Kidney epithelial cell (primary cell): ENCODE measurements at places on chromosomes 2 and 18.

DNA sequence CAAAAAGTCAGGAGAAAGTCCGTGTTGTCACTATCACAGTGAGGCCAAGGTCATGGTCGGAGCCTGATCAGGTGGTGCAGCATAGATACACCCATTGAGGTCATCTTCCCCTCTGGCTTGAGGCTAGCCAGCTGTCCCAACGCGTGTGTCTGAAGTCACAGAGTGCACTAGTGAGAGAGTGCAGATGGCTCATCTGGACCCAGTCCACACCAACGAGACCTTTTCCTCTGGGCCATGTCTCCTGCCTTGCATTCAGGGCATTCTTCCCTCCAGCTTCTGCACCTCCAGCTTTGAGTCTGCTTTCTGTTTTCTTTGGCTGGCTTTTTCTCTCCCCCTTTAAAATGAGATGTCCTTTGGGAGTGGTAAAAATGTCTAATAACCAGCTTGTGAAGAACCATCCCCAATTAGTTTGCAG, 146.9 kb downstream of the TDRD15 start:
- no peak for DNase-seq

DNA sequence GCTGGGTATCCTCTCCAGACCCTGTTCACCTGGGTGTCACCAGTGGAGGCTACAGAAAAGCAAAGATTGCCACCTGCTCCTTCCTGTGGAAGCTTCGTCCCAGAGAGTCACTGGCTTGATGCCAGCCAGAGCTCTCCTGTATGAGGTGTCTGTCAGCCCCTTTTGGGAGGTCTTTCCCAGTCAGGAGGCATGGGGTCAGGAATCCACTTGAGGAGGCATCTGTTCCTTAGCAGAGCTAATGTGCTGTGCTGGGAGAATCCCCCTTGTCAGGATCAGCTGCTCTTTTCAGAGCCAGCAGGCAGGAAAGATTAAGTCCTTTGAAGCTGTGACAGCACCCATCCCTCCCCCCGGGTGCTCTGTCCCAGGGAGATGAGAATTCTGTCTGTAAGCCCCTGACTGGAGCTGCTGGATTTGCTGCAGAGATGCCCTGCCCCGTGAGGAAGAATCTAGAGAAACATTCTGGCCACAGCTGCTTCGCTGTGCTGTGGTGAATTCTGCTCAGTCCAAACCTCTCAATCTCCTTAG, 121.8 kb downstream of the GPR39 start:
- no peak for DNase-seq

- no peak for DNase-seq
Measured at GRCh38 chr2:29189052-29189451, 73.8 kb downstream of the CLIP4 start.

DNA sequence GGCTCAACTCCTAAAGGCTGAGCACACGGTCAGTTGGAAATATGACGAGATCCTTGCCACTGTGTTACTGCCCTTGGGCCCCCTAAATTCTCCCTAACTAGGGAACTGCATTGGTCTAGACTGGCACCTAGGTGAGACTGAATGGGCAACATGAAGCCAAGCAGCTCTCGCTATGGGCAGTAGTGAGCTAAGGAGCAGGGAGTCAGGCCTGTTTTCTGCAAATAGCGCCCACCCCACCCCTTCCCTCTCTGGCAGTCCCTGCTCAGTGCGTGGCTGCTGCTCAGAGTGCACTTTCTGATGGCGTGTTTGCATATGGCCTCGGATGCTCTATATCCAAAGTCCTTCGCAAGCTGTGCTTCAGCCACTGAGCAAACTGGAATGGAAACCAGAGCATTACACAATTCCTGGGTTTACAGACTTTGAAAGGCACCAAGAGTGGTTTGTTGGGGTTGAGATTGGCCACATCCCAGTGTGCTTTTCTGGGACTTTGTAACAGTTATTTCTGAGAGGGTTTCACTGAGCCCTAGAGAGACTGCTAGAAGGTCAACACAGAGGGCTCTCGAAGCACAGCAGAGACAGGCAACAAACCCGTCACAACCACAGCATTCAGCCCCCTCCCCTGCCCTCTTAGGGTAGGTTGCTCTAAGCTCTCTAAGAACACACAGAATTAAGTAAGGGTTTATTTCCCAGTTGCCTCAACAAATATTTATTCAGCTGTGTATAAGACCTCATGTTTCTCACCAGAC, 419.9 kb downstream of the STK39 start:
- no peak for DNase-seq

- no peak for DNase-seq
Measured at GRCh38 chr2:104344985-104345384, 508.9 kb upstream of the POU3F3 start.

GRCh38 chr2:235449568-235449967, 44.3 kb upstream of the AGAP1 start:
- no peak for DNase-seq

GRCh38 chr2:201233812-201234662, 26.3 kb upstream of the CASP8 start:
- no peak for DNase-seq

DNA sequence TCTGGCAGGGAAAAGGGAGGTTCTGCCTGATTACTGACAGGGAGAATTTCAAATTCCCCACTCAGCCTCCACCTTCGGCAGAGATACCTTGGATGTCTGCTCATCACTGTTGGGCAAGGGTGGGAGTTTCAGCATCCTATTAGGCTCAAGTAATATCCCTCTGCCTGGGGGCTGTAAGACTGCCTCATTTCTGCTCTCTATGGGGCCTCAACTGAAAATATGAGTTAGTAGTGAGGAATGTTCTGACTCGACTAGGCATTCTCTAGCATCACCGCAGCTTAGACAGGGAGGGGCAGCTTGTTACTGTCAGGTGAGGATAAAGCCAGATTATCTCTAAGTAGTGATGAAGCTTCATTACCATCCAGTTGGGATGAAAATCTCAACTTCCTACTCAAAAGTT, 87.7 kb upstream of the LRP1B start:
- DNase-seq = no peak

DNA sequence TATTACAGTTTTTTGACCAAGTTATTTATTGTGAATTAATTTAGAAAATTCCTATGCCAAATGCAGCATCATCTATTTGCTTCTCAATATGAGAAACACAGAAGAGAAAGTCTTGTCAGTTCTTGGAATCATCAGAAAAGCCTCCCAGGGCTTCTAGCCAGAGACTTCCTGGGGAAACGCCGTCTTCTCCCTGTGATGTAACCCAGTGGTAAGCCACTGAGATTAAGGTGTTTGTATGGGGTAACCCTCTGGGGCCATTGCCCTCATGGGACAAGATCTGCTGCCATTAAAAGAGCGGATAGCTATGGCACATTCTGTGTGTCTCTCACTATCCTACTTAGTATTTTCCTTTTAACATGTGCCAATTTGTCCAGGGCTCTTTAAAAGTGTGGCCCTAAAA, 28.0 kb downstream of the ANKRD29 start:
- no peak for DNase-seq

GRCh38 chr2:90069290-90069894, 1377.9 kb downstream of the RPIA start:
- DNase-seq = no peak

GRCh38 chr2:104473546-104473945, 380.4 kb upstream of the POU3F3 start:
- no peak for DNase-seq

DNA sequence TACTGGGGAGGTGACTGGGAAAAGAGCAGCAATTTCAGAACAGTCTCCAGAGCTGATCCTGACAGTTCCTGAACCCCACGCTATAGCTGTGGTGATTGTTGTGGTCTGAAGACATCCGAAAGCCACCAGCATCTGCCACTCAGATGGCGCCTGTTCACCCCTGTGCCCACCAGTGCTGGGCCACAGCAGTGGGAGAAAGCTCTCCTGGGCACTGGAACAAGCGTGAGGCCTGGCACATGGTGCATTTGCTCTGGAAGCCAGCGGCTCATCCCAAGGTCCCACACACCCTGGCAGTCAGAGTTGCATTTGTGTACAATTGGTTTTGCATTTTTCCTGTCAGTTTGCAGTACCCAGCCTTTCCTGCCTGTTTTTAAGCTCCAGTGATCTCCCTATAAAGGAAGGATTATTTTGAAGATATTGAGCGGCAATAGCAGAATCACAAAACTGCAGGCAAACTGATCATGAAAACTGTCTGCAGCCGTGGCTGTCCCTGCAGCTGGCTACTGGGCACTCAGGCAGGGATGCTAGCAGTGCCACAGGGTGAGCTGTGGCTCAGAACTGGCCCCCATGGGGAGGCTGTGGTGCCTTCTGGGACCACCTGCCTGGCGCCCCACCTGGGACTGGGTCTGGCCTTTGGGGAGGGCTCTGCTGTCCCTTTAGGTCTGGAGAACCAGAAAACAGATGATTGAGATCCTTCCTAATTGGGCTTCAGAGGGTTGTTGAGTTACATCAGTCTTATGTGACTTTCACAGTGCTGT, 30.1 kb downstream of the IMPA2 start:
- DNase-seq = no peak

GRCh38 chr2:55611997-55612396, 5.4 kb downstream of the PPP4R3B start:
- DNase-seq = no peak

- no peak for DNase-seq
Measured at GRCh38 chr2:136990316-136990715, 225.0 kb downstream of the THSD7B start.

DNA sequence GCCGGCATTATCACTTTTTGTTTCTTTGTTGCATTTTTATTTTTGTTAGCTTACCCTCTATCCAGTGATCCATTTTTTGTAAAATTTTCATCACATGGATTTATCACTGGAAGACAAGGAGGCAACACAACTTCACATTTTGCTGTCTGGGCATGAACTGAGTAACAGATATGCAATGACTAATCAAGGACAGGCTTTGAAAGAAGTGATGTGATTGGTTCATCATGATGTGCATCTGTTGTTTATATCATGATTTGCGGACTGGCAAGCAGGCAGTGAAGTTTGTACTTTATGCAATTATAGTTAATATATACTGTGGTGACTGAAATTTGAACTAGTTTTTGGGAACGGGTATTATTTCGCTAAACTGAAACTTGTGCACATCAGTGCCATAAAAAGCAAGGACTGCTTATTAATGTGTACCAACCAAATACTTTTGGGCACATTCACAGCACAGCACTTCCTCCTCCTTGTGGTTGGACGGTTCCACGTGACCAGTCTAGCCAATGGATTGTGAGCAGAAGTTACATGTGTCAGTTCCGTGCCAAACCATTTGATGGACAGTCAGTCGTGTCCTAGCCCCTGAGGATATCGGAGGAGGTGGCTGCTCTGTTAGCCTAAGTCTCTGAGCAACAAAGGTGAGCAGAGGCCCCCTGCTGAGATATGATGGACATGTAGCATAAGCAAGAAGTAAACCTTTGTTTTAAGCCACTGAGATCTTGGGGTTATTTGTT, 201.4 kb upstream of the SIX2 start:
- DNase-seq = no peak

DNA sequence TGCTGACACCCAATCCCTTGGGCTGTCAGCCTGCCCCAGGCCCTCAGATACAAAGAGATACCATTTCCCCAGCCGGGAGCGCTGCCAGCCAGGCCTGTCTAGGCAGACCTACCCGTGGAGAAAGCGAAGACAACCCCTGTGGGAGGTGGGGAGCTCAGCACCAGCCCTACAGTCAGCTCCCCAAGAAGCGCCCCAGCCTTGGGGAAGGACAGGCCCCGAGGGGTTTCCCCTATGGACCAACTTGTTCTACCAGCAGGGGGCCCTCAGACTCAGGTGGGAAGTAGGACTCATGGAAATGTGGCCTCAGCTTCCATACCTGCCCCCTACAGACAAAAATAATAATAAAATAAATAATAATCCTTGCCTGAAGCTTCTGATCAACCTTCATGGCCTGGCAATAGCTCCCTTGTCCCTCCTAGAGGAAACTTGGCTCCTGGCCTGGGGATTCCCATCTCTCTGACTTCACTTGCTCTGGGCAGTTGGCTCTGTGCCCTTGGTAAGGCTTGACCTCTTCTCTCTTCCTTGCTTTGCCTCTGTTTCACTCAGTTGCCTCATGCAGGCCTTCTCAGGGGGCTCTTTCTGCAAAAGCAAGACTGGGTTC, 7.0 kb downstream of the SLC35F6 start:
- DNase-seq = no peak

GRCh38 chr2:10524341-10524740, 76.2 kb upstream of the ODC1 start:
- no peak for DNase-seq

DNA sequence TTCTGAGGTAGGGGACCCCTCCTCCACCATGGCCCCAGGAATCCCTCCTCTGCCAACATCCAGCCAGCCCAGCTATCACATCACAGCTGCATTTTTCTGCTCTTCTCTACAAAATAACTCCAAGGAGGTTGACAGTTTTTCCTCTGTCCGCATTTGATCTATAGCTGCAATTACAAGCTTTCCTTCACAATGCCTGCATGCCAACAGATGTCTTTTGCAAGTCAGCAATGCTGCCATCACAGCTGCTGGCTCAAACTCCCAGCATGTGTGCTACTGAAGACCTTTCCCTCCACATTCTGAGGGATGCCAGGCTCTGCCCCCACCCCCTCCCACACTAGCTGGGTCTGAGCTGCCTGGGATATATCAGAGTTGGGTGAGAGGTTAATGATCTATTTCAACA, 51.7 kb downstream of the MCFD2 start:
- DNase-seq = no peak

DNA sequence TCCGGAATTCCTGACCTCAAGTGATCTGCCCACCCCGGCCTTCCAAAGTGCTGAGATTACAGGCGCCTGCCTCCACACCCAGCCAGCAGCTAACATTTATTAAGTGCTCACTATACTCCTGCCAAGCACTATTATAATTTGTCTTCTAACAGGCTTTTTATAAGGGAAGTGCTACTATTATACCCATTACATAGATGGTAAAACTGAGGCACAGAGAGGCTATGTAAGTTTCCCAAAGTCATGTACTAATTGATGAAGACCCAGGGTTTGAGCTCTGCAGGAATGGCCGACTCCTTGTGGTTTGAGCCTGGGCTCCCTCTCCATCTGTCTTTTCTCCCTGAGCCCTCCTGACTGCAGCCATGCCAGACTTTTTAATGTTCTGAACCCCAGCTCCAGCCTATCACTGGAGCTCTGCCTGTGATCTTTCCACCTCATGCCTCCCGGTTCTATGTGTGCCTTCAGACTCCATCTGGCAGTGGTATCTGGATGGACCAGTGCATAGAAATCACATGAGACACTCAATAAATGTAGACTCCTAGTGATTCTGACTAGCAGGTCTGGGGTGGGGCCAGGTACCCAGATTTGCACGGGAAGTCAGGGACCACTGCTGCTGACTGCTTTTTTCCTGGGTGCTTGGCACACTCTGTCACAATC, 197.1 kb downstream of the NEDD4L start:
- no peak for DNase-seq

DNA sequence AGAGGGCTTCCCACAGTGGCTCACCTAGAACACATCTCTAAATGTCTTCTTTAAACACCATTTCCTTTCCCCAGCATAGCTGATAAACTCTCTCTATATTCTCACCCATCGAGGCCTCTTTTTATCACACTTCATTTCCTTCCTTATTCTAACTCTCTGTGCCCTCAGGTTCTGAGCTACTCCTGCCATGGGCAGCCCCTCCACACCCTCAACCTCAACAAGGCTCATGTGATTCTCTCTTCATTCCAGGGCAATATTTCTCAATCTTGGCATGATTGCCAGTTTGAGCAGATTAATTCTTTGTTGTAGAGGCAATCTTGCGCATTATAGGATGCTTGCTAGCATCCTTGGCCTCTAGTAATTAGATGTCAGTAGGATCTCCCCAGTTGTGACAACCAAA, 999.1 kb downstream of the TSN start:
- DNase-seq = no peak

- DNase-seq = no peak
Measured at GRCh38 chr2:85680707-85681371, 12.8 kb upstream of the SFTPB start.

GRCh38 chr2:28062867-28063266, 172.3 kb downstream of the BABAM2 start:
- DNase-seq = no peak
